ENCODE measurements at places on chromosomes 7 and 10.

GRCh38 chr10:123241391-123242141 is 87.4 kb downstream of the BUB3 start:
- DNase-seq, result no peak

DNA sequence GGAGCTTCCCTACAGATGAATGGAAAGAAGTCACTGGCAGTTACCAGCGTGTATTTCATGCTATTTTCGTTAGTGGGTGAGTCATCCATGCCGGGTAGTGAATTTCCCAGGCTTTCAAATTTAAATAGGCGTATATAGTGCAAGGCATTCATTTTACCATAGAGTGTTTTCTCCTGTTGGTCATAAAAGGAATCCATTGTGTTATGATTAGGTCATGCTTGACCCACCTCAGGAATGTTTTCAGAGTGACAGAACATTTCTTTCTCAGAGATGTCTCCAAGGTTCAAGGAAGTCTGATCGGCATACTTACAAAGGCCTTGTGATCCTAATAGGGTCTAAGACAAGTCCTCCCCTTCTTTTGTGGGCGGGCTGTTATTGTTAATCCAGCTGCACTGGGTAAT is 110.7 kb downstream of the AKR1D1 start:
- no peak for DNase-seq

DNA sequence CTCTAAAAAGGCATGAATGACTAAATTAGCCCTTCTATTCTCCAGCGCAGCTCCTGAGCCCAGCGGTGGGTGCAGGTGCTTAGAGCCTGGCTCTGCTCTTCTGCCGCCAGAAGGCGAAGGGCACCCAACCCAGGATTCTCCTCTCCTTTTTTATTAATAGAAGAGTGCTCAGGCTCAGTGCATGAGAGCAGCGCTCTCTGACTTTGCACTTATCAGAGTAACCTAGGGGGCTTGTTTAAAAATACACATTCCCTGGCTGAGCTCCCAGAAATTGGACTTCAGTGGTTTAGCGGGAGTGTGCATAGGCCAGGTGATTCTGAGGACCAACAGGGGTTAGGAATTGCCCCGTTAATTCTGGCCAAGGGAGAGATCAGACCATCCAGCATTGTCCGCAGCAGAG is 1.7 kb upstream of the PFKP start:
- no peak for DNase-seq

GRCh38 chr7:53596230-53596629 is 560.8 kb downstream of the POM121L12 start:
- DNase-seq, result no peak

DNA sequence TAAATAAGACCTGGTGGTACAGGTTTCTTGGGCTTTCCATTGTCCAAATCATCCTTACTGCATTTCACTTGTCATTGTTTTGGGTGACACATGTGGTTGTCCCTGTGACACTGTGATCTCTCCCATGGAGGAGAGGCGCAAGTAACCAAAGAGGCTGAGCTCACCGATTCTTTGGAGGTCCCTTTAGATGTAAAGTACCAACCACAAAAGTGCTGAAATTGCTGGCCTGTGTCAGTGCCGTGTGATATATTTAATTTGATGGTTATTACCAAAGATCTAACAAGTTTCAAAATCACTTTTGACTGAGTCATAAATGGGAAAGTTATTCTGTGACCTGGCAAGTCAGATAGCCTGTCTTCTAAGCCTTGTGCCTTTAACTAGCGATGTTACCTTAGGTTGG is 19.4 kb downstream of the MCM10 start:
- no peak for DNase-seq

GRCh38 chr7:26645121-26645520 is 219.3 kb downstream of the SKAP2 start:
- no peak for DNase-seq

DNA sequence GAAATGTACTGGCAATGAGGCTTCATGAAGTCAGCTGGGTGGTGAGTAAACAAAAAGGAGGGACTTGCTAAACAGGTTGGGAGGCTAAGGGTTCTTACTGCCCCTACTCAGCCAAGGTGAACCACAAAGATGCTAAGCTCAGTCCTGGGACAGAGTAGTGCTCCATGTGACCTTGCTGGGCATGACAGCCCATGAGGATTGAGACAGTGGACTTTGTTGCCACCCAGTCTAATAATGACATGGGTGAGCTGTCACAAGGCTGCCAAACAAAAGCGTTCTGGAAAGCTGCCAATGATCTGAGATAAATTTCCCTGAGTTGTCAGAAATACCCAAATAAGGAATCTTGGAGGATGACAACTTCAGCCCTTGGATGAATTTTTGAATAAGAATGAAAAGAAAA is 75.2 kb downstream of the CLEC2L start:
- DNase-seq, result no peak

- DNase-seq, result no peak
Measured at GRCh38 chr7:12610899-12611298, 40.4 kb downstream of the SCIN start.

GRCh38 chr10:13308096-13308495 is 8.2 kb upstream of the PHYH start:
- no peak for DNase-seq

DNA sequence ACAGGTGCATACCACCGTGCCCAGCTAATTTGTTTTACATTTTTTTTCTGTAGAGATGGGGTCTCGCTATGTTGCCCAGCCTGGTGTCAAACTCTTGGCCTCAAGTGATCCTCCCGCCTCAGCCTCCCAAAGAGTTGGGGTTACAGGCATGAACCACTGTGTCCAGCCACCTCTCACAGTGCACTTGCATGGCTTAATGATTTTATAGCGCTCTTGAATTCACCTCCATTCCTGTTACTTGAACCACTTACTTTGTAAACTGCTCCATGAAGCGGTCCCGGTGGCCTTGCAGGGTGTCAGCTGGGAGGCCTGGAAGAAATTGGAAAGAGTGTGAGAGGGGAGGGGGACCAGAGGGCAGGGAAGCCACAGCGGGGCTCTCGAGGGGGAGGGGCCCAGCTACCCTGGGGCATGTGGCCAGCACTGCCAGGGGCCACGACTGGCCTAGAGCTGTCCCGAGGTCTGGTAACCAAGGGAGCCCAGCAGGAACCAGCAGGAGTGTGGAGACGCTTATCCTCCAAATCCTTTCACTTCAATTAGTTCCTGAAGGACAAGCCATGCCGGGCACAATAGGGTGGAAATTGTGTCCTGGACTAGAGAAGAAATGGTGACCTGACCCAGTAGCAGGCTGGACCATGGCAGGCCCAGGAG is 76.0 kb downstream of the SPDYE5 start:
- no peak for DNase-seq

- no peak for DNase-seq
Measured at GRCh38 chr7:3897430-3898372, 596.6 kb downstream of the SDK1 start.

DNA sequence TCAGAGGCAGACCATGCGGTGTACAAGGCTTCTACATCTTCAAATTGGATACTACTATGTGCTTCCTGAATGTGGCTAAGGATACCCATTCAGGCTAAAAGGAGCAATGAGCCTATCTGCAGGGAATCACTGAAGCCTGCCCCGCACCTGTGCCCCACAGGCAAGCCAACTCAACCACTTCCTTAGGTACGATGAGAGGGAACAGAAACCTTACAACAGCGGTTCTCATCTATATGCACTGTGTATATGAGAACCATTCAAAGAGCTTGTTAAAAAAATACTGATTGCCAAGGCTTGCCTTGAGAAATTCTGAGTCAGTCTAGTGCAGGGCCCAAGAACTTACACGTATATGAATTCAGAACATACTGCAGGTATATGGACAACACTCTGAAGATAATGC is 679.6 kb downstream of the PARD3 start:
- no peak for DNase-seq

- no peak for DNase-seq
Measured at GRCh38 chr7:139848274-139848673, 19.2 kb downstream of the TBXAS1 start.

DNA sequence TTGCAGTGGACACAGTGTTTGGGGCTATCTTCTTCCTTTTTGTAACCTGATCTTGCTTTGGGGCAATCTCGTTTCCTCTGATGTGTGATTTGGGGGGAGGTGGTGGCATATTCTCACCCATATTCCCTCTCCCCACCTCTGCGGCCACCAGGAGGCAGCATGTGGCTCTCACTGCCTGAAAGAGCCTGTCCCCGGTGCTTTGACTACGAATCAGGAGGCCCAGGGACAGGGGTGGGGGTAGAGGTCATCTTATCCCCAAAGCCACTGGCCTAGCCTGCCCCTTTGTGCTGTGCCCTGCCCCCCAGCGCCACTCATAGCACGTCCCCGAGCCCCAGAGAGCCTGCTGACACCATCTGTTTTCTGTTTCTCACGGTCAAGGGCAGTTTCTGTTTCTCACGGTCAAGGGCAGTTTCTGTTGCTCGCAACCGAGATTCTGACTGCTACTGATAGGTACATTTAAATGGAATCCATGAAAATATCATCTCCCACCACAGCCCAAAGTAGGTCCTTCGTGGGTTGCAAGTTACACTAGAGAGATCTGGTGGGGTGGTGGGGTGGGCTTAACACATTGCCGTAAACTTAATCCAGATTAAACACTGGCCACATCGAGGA is 28.2 kb downstream of the PHYH start:
- peak; percentile 10 for DNase-seq

DNA sequence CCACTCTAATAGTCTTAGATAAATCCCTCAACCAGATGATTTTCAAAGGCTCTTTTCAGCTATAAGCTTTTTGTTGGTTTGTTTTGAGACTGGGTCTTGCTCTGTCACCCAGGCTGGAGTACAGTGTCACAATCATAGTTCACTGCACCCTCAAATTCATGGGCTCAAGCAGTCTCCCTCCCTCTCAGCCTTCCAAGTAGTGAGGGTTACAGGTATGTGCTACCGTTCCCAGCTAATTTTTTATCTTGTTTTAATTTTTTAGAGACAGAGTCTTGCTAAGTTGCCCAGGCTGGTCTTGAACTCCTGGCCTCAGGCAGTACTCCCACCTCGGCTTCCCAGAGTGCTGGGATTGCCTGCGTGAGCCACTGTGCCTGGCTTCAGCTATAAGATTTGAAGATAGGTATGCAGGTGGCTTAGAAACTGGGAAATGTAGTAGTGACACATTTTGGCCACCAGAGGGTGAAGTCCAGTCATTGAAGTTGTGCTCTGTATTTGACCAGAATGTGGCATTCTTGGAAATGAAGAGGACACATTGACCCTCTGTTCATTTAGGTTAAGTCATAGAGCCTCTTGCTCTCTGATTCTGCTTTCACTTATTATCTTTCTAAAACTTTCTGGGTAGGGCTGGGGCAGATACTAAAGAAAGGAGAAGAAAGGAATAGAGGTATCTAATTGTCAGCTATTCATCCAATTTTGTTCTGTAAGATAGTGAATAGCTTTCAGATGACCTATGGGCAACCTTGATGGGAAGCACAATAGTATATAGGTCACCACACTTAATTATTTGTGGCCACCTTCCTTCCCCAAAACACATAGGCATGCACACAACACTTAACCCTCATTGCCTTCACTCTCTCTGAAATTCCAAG is 36.0 kb downstream of the R3HCC1L start:
- DNase-seq, result no peak

DNA sequence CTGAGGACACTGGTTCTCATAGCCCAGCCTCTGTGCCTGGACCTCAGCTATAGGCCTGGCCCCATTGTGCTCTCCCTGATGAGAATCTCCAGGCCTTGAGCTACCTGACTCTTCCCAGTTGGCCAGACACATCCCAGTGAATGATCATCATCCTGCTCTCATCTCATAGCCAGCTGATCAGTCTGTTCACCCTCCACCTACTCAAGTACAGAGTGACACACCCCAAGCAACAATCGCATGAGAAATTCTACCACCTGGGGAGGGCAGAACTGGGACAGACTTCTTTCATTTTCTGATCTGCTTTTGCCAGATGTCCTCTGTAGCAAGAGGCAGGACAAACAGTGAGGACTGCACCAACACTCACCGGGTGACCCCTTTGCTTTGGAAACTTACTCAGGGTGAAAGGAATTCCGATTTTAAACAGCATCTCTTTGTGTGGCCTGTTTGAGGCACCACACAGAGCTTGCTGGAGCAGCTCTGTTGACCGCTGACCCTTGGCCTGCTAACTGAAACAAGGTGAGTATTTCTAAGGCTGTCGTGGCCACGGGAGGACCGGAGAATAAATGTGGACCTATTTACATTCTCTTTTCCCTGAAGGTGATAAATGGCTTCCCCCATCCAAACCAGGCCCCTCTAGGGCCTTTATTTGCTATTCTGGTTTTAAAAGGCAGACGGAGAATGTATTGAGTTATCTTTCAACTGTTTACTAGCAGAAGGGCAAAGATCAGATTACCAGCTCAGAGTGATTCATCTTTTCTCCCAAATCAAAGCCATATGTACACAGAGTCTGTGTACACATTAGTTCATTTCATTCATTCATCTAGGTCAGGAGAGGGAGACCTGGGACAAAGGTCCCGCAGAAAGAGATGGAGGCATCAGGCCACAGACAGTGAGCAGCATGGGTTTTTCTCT is 181.4 kb upstream of the TNS3 start:
- DNase-seq, result peak; percentile 51

GRCh38 chr7:33627741-33628140 is 277.6 kb upstream of the BMPER start:
- no peak for DNase-seq

GRCh38 chr7:151690606-151691005 is 170.9 kb upstream of the RHEB start:
- DNase-seq, result no peak
